ENCODE measurements at places on chromosomes 2 and 18. TPM values are rescaled to one million over a fixed set of nuclear protein-coding genes. Genes with fewer than 3 reads are reported as not detected.
A peak's percentile ranks its signal among the peaks of the same experiment; 100 is the strongest.

GRCh38 chr2:200483729-200484198 lies 26.1 kb downstream of the KCTD18 start:
- peak; percentile 73 for DNase-seq

Gene KIAA2012
- total RNA-seq: not detected

DNA sequence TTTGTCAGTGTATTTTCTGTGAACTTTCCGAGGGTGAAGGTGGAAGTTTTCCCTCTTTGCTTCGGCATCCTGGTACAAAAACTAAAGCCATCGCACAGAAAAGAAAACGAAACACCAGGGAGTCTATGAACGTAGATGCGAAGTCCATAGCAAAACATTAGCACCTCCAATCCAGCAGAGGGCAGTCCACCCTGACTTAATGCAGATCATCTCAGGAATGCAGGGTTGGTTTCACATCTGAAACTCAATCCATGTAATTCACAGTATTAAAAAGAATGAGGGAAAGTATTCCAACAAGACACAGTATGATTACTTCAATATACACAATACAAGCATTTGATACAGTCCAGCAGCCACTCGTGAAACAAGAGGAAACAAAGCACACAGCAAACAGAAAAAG lies 70.8 kb downstream of the RTP5 start:
- DNase-seq: no peak

GRCh38 chr2:36027616-36028015 lies 328.0 kb upstream of the CRIM1 start:
- no peak for DNase-seq

Gene PID1
- 13.8 TPM for total RNA-seq

- DNase-seq: no peak
Measured at GRCh38 chr18:23648940-23649607, 13.6 kb downstream of the ANKRD29 start.

- DNase-seq: peak; percentile 54
Measured at GRCh38 chr2:198309673-198310280, 505.4 kb downstream of the PLCL1 start.

DNA sequence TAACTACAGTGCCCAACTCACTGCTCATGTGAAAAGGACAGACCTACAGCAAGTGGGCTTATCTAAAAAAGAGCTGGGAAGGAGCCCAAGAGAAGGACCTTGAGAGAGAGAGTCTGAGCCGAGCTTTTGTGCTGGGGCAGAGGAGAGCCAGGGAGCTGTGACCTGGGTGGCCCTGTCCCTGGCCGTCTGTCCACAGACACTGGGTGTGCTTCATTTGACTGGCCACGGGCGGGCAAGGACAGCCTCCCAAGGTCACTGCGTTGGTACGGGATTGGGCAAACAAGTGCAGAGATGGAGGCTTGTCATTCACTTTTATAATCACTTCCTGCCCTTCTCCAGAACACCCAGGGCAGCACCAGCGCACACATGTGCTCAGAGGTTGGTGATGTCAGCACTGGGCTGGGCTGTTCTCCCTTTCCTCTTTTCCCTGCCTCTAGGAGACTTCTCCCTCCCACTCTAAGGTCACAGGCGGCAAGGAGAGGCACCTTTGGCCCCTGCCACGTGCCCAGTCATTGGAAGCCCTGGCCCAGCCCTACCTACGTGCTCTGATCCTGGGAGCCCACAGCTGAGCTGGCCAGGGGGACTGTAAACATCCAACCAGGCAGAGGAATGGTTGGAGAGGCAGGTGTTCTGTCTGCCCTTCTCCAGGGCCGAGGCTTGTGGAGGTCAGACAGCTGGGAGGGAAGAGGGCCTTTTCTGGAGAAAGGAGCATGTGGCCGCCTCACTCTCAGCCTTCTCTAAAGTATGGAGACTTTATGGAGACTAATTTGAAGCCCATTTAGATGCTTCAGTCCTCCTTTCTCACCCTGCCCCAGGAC lies 6.4 kb upstream of the PSD4 start:
- peak; percentile 81 for DNase-seq

DNA sequence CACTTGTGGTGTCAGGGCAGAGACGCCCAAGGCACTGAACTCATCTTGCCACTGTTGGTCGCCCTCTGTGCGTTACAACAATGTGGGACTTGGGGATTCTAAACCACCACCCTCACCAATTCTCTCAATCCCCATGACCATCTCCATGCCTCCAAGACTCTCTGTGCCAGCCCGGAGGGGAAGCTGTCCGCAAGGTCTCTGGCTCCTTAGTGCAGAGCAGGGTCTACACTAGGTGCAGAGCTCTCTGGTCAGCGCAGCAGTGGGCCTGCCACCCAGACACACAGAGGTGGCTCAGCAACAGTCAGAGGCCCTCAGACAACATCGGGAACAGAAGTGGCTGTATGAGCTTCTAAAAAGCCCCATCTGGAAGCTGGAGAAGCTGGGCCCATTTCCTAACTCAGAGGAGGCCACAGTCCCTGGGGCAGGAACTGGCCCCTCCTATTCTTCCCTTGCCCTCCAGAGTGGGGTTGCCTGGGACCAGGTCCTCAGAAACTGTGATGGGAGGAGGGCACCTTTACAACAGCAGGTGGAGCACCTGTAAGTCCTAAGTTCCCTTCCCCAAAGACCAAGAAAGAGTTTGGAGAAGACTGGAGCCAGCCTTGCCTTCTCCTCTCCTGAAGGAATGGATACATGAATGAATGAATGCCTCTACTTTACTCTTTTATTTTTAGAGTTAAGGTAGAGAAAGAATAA lies 37.7 kb downstream of the SERTAD2 start:
- no peak for DNase-seq

- peak; percentile 89 for DNase-seq
Measured at GRCh38 chr2:11024259-11024645, 112.5 kb downstream of the KCNF1 start.

- DNase-seq: no peak
Measured at GRCh38 chr18:52287151-52287550, 52.8 kb upstream of the DCC start.

DNA sequence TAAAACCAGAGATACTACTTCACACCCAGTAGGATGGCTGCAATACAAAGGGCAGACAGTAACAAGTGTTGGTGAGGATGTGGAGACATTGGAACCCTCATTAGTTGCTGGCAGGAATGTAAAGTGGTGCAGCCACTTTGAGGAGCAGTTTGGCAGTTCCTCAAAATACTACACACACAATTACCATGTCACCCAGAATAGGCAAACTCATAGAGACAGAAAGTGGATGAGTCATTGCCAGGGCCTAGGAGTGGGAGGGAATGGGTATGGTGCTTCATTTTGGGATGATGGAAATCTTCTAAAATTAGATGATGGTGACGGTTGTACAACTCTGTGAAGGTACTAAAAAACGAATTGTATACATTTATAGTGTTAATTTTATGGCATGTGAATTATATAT lies 54.8 kb downstream of the ATP9B start:
- no peak for DNase-seq

Gene ABCA12
- total RNA-seq: not detected

DNA sequence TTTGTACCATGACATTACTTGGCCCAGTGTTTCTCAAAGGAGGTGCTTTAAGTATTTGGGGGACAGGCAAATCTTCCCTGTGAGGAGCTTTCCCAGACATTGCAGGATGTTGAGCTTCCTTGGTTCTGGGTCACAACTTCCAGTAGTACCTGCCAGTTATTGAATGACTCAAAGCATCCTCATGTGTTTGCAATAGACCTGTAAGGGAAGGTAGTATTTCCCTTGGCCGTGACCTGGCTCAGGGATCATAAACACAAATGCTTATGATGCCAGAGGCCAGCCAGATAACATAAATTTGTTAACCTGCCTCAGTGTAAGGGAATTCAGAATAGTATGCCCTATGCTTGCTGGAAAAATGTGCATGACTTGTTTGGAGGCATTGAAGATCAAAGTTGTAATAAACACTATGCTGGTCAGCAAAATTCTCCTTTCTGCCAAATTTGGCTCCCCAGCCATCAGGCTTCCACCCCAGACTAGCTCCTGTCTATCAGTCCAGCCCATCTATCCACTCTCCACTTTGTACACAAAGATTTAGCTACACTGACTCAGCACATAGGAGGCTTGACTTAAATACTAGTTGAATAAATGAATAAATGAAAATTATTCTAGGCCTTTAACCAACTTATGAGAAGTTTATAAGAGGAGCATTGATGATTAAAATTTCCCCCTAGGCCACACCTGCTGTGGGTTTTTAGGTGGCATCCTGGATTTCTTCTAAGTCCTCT lies 102.0 kb upstream of the EFEMP1 start:
- DNase-seq: no peak

Gene FHOD3
- 0.52 TPM for total RNA-seq

DNA sequence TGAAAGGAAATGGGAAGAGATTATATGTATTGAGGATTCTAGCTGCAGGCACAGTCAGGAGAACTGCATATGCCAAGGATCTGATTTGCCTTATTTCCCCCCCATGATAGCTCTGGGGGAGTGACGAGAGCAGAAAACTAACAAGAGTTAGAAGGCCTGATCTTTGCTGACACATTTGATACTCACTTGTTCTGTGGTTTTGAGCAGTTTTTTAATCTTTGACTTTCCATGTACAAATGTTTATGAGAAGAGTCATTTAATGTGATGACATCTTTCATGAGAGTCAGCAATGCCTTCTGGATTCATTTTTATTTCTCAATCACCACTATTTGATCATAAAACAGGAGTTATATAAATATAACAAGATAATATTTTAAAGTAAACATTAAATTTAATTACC lies 12.7 kb upstream of the SERPINB7 start:
- no peak for DNase-seq

- no peak for DNase-seq
Measured at GRCh38 chr2:15260196-15260595, 300.9 kb downstream of the NBAS start.

- no peak for DNase-seq
Measured at GRCh38 chr18:79524181-79525078, 128.7 kb downstream of the NFATC1 start.

Gene CFAP210
- total RNA-seq: not detected

GRCh38 chr2:177585234-177585863 lies 192.8 kb downstream of the AGPS start:
- peak; percentile 85 for DNase-seq

- no peak for DNase-seq
Measured at GRCh38 chr2:66984864-66985263, 412.3 kb upstream of the ETAA1 start.

DNA sequence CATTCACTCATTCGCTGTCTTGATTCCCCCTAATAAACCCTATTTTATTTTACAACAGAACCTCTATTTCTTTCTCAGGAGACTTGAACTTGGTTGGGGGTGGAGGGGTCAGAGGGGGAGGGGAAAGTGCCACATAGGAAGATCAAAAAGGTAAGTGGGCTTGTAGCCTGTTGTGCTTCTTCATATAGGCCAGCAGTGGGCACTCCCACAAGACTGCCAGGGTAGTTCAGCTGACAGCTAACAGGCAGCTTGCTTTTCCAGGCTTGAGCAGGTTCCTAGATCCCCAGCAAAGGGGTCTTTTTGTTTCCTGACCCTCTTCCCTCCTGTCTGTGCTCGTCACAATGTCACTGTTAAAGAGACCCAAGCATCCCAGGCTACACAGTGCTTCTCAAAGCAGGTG lies 829 bp upstream of the KIAA2012 start:
- no peak for DNase-seq

Gene CMPK2
- total RNA-seq: 6.7 TPM

- DNase-seq: no peak
Measured at GRCh38 chr18:47911877-47912276, 18.6 kb downstream of the SMAD2 start.

GRCh38 chr2:20222769-20223406 lies 2.0 kb downstream of the SDC1 start:
- DNase-seq: no peak

GRCh38 chr2:226155093-226155875 lies 644.3 kb downstream of the IRS1 start:
- no peak for DNase-seq

DNA sequence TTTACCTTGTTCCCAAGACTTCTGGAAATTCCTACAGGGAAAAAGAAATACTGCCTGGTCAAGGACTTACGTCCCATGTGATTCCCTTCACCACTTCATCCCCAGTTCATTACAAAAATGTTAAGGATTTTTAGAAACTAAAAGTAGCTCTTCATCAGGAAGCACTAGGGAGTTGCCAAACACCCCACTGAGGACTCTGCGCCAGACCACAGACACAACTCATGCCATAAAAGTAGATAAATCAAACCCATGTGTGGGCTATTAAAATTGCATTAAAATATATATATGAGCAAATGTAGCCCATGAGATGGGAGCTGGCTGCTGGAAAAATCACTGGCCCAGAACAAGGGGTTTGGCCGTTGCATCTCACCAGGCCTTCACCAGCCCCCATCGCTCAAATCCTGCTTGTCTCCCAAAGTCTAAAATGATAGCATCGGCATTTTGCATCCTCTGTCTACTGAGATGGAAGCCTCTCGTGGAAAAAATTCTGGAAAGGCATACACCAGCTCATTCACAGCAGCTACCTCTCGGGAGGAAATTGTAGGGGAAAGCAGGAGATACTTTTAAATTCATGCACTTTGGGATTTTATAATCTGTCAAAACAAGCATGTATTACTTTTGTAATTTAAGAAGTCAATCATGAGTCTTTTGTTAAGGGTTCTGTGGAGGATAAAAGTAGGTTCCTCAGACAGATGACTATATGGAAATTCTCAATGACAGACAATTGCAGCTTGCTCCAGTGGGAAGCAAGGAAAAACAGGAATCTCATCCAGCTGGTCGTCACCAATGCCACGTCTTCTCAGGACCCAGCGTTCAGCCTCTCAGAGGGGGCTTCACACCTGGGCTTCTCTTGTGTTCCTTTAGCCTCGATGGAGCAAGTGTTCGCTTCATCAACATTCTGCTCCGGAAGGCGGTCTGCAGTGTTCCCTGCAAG lies 113.9 kb downstream of the MREG start:
- no peak for DNase-seq

DNA sequence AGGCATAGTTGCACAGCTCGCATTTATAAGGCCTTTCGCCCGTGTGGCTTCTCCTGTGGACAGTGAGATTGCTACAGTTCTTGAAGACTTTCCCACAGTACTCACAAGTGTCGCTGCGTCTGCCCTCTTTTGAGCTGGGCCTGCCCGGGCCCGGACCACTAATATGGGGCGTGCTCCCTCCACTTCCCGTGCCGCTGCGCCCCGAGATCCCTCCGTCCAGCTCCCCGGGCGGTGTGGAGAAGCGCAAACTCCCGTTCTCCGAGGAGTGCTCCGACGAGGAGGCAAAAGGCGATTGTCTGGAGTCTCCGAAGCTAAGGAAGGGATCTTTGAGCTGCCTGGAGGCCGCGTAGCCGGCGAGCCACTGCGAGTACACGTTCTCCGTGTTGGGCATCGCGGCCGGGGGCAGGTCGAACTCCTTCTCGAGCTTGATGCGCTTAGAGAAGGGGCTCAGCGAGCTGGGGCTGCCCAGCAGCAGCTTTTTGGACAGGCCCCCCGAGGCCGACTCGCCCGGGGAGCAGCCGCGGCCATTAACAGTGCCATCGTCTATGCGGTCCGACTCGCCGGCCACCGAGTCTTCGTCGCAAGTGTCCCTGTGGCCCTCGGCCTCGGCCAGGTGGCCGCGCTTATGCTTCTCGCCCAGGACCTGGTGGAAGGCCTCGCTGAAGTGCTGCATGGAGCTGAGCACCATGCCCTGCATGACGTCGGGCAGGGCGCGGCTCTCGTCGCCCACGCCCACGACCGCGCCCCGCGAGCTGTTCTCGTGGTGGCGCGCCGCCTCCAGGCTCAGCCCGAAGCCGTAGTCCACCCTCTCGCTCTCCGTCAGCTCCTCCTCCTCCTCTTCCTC lies 92.7 kb downstream of the BCL11A start:
- no peak for DNase-seq
